Fibroblast of mammary gland (primary cell): ENCODE measurements at places on chromosomes 1 and 21.

- DNase-seq, result no peak
Measured at GRCh38 chr1:214379236-214379970, 98.4 kb downstream of the SMYD2 start.

- DNase-seq, result no peak
Measured at GRCh38 chr21:39022466-39022862, 160.8 kb downstream of the PSMG1 start.

- peak; percentile 67 for DNase-seq
Measured at GRCh38 chr1:20472860-20473711, 12.9 kb downstream of the CAMK2N1 start.

GRCh38 chr1:113783254-113784103 lies 24.2 kb upstream of the PHTF1 start:
- peak; percentile 60 for DNase-seq

GRCh38 chr1:119862276-119862675 lies 34.0 kb downstream of the ADAM30 start:
- DNase-seq, result no peak

GRCh38 chr21:31774031-31774430 lies 42.1 kb upstream of the SCAF4 start:
- DNase-seq, result no peak

GRCh38 chr1:19476450-19477190 lies 8.7 kb downstream of the CAPZB start:
- DNase-seq, result no peak

DNA sequence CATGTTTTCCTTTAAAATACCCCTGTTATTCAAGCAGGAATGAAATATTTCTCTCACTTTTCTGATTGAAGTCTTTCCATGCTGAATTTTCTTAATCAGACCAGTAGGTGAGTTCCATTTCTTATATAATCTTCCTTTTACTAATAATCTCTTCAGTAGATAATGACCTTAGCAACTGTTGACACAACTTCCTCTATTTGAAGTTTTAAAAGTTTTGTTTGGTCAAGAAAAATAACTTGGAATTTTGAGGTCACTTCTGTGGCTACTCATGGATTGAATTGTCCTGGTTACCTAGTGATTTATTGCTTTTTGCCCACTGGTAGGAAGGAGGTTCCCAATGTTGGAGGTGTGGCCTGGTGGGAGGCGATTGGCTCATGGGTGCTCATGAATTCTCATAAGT lies 70.6 kb upstream of the PAXBP1 start:
- no peak for DNase-seq

- peak; percentile 95 for DNase-seq
Measured at GRCh38 chr21:33011462-33011861, 14.3 kb upstream of the OLIG2 start.

DNA sequence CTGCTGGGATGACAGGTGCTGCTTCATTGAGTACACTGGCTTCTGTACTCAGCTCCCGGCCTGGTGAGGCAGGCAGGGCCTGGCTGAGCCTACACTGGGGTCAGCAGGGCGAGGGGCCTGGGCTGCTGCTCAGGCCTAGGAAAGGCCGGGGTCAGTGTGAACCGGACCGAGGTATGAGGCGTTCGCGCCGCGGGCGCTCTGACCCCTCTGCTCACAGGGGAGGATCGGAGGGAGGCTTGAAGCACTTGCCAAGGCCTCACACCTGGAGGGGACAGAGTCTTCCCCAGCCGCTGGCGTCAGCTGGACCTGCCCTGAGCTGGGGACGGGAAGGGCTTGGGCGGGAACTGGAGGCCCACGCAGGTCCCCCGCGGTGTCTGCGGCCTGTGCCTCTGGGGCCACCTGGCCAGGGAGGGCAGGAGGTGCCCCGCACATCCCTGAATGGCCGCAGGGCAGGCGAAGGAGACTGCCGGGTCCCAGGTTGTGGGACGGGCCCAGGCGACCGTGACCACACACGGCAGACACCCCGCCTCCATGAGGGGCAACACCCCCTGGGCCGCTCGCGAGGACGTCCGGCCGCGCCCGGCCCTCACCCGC lies 466 bp downstream of the PEX10 start:
- no peak for DNase-seq

GRCh38 chr1:221776495-221777301 lies 34.8 kb upstream of the DUSP10 start:
- DNase-seq, result no peak

DNA sequence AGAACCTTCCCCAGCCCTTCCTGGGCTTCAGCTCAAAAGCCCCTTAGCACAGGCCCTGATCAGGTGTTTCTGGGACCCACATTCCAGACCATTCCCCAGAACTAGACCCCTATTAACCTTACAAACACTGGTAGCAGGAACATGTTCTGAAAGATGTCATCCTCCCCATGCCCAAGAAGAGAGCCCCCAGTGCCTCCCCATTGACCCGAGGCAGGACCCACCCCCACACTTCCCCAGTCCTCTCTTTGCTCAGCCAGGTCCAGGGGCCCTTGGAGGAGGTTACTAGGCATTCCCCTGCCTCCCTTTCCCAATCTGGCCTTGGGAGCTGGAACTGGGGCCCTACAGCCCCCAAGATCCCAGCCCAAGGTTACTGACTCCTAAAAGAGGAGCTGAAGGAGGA lies 38.9 kb upstream of the HMGB4 start:
- DNase-seq, result no peak

- no peak for DNase-seq
Measured at GRCh38 chr1:204991342-204991844, 51.6 kb upstream of the CNTN2 start.

- peak; percentile 25 for DNase-seq
Measured at GRCh38 chr1:203870245-203870644, 8.8 kb downstream of the SNRPE start.

GRCh38 chr1:77888781-77889642 lies 588 bp downstream of the NEXN start:
- peak; percentile 76 for DNase-seq

DNA sequence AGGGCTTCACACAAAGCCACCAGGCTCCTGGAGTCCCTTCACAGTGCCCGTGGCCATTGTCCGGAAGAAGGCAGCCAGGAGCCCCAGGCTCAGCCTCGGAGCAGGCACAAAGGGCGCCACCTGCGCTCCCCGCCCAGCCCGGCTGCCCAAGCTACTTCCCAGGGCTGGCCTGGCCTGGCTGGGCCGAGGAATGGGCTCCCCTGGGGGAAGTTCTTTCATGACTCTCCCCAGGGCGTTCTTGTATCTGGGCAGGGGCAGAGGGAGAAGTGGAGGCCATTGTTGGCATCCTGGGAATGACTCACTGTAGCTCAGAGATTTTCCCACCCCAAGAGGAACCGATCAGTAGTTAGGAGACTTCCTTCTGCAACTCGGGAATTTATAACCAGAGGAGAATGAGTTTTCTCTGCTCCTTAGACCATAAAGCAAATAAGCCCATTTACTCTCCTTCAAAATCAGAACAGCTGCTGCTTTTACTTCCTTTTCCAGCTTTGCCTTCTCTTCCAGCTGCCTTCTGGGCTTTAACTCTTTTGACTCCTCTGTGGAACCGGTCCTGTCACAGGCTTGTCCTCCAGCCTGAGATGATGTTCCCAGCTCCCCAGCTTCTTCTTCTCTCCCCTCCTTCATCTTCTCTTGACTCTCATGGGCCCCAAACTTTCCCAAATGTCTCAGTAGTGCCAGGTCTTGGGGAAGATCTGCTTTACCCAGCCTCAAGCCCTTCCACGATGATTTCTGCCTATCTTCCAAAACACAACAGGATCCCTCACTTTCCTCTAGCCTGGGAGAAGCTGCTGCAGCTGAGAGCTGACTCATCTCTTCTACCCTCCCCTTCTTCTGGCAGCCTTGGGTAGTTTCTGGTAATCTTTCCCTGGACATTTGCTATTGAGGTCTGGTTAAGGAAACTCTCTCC lies 118.7 kb upstream of the CD34 start:
- peak; percentile 77 for DNase-seq

DNA sequence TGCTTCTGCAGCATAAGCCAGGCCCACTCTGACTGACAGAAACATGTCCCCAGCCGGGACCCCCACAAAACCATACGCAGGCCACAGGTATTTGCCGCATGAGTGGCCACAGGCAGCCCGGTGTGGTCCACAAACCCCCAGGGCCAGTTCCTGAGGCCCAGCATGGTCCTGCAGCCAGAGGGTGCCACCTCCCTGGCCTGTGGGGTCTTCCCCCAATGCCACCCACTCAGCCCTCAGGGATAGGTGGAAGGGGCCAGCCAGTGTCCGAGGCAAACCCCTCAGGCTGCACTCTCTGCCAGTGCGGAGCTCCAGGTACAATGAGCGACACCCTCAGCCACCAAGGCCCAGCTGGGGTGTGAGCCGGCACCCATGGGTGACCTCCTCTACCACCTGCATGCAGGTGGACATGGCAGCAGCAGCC lies 43.5 kb downstream of the UBE2G2 start:
- no peak for DNase-seq

DNA sequence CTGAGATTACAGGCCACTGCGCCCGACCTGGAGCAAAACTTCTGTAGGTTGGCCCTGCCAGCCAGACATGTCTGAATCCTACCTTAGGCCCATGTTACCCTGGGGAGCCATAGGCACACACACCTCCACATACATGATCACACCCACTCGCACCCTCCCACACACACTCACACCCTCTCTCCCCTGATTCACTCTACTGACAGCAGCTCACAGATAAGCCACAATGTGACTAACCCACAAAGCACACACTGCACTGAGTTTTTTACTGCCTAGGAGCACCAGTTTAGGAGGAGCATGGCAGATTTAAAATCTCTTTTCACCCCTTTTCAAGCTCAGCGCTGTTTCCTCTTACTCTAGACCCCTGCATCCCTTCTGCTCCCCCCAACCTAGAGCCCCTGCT lies 41.7 kb downstream of the SLC30A1 start:
- DNase-seq, result peak; percentile 8

GRCh38 chr1:5227114-5227513 lies 572.7 kb downstream of the AJAP1 start:
- DNase-seq, result no peak

- no peak for DNase-seq
Measured at GRCh38 chr1:156420205-156421061, 51.4 kb downstream of the RHBG start.

DNA sequence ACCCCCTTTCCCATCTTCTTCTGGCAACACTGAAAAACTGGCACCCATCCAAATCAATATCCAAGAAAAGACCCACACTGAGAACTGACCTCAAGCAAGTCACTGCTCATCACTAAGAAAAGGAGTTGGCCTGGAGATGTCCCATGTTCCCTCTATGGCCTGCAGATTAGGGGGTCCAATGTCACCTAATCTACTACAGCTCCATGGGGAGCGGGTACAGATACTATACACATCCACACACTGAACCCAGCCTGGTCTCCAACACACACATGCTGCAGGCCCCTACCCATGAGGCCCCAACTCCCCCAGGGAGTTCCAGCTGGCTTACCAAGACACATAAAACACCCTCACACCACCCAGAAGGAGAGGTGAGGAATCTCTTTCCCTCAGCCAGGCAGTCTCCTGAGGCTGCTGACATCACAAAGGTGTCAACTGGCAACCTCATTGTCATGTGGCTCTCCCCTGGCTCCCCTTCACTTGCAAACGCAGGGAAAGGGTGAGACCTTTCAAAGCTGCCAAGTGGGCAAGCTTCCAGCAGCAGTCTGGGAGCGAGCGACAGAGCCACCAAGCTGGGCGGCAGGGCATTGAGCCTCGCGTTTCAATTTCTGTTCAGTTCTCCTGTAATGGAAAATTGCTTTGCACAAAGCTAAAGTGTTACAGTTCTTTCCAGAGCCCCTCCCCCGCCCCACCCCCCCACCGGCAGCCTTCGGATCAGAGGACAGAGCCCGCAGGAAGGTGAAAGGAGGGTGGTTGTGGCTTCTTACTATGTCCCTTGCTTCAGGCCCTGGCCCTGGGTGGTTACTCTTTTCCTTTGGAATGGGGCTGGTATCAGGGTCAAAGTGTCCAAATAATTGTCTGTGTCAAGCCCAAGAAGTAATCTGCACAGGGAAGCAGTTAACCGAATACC lies at the start of gene LRRC52:
Gene LRRC52 (plus strand): TSS at position 469 of the 907 bp plus-strand sequence. CDS start 297 bp downstream, at position 766.
- no peak for DNase-seq

DNA sequence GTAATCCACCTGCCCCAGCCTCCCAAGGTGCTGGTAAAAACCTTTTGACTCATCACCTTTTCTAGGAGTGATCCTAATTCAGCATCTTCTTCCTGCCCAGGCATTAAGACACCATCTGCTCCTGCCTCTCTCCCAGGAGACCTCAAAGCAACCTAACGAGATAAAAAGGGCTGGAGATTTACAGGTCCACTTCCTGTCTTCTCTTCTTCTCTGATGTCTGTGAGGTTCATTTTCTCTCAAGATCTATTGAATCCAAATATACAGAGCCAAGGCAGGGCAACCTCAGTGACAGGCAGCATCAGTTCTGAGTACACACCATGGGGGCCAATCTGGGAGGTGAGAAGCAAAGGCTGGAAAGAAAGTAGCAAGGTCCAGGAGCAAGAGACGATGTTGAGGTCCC lies 219.4 kb downstream of the SETD4 start:
- DNase-seq, result no peak

DNA sequence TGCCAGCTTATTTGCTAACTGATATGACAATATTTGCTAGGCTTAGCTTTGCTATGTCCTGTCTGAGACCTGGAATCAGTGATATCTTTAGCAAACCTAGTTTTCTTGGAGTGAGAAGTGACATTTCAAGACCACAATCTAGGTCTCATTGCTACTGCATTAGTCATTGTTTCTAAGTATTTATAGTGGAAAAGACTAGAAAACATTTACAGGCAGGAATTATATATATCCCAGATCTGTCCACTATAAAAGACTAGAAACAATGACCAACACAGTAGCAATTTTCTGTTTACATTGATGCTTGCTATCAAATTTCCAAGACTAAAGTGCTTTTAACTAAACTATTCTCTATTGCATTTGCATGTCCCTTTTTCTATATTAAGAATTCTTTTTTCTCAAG lies 5.0 kb upstream of the RGS18 start:
- no peak for DNase-seq

- DNase-seq, result peak; percentile 89
Measured at GRCh38 chr1:246002725-246003441, 504.2 kb downstream of the SMYD3 start.

- no peak for DNase-seq
Measured at GRCh38 chr1:93617670-93618499, 63.8 kb downstream of the BCAR3 start.

GRCh38 chr1:112833806-112834205 lies 118.7 kb upstream of the PPM1J start:
- no peak for DNase-seq

- DNase-seq, result peak; percentile 17
Measured at GRCh38 chr1:229699613-229700267, 73.7 kb downstream of the URB2 start.

- no peak for DNase-seq
Measured at GRCh38 chr1:93715529-93716126, 34.0 kb upstream of the BCAR3 start.

- DNase-seq, result no peak
Measured at GRCh38 chr1:57357462-57357861, 66.4 kb downstream of the DAB1 start.

DNA sequence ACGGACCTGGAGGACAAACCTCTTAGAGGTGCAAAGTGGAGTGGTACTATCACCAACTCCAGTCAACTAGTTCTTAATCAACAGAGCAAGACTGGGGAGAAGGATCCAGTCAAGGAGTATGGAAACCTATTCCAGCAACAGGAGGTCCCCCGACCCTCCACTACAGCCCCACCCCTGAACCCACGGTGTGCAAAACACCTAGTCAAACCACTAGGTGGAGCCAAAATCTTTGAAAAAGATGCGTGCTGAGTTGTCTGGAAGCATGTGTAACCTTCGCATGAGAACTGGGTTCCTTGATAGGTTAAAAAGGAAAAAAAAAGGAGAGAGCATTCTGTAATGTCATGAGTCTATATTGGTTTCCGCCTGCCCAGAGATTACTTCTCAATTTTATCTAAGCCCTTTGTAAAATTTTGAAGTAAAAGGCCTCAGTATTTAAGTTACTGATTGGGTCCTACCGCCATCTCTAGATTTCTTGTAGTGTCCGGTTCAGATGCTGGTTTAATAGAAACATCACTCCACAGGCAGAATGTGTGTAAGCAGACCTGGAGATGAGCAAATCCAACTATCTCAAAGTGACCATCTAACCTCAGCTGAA lies 81.9 kb upstream of the HAO2 start:
- peak; percentile 49 for DNase-seq
